ENCODE measurements at places on chromosomes 12 and 14. TPM values are rescaled to one million over a fixed set of nuclear protein-coding genes. Genes with fewer than 3 reads are reported as not detected.
A peak's percentile ranks its signal among the peaks of the same experiment; 100 is the strongest.

DNA sequence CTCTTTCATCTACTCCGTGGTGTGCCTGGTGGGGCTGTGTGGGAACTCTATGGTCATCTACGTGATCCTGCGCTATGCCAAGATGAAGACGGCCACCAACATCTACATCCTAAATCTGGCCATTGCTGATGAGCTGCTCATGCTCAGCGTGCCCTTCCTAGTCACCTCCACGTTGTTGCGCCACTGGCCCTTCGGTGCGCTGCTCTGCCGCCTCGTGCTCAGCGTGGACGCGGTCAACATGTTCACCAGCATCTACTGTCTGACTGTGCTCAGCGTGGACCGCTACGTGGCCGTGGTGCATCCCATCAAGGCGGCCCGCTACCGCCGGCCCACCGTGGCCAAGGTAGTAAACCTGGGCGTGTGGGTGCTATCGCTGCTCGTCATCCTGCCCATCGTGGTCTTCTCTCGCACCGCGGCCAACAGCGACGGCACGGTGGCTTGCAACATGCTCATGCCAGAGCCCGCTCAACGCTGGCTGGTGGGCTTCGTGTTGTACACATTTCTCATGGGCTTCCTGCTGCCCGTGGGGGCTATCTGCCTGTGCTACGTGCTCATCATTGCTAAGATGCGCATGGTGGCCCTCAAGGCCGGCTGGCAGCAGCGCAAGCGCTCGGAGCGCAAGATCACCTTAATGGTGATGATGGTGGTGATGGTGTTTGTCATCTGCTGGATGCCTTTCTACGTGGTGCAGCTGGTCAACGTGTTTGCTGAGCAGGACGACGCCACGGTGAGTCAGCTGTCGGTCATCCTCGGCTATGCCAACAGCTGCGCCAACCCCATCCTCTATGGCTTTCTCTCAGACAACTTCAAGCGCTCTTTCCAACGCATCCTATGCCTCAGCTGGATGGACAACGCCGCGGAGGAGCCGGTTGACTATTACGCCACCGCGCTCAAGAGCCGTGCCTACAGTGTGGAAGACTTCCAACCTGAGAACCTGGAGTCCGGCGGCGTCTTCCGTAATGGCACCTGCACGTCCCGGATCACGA lies 2.2 kb downstream of the SSTR1 start:
- peak overlapping the region; percentile 87 for H3K4me3 ChIP-seq
- no peak for DNase-seq
- peak overlapping the region; percentile 19 for H3K27ac ChIP-seq
- H3K36me3 ChIP-seq = peaks cover 5% of the 10 kb centered on the region

DNA sequence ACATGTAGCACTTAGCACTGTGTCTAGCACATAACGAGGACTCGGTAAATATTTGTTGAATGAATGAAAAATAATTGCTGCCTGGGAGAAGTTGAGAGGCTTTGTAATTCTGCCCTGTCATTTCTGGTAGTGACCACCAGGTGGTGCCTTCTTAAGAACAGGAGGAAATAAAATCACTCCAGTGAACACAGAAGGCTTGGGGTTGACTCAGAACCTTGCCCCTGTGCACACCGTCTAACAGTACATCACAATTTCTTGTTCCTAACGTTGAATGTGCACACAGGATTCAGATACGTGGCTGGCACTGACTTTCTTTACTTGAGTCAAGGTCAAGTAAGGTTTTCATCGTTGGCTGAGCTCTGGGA lies 91.8 kb downstream of the RGS6 start:
- H3K36me3 ChIP-seq = no peaks in the 10 kb centered on the region
- H3K27ac ChIP-seq = peak overlapping the region; percentile 31
- H3K4me3 ChIP-seq = no peak overlapping the region
- peaks cover 18% of the 10 kb centered on the region for H3K27me3 ChIP-seq

DNA sequence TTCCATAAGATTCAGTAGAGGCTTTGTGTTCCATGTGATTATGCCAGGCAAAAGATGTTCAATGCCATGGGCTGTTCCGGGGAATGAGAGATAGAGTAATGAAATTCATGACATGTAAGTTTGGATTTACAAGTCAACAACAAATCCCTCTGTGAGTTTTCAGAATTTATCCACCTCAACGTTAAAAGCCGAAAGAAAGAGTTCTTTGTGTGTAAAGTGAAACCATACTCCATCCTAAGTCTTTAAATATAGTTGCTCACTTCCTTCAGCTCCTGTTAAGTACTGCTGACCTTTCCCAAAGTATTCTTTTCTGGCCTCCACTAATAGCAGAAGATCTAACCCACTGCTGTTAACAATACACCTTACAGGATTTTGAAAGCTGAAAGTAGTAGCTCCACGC lies 190.0 kb downstream of the TMX1 start:
- H3K27me3 ChIP-seq = no peaks in the 10 kb centered on the region
- H3K4me3 ChIP-seq = no peak overlapping the region
- H3K27ac ChIP-seq = peak overlapping the region; percentile 13
- no peaks in the 10 kb centered on the region for H3K36me3 ChIP-seq
- peaks cover 31% of the 10 kb centered on the region for H3K4me1 ChIP-seq

- peaks cover 25% of the 10 kb centered on the region for H3K36me3 ChIP-seq
- H3K27me3 ChIP-seq = no peaks in the 10 kb centered on the region
- no peak overlapping the region for H3K4me3 ChIP-seq
- DNase-seq = no peak
Observed at GRCh38 chr12:57193706-57194245, 22.8 kb upstream of the NXPH4 start.

- H3K27ac ChIP-seq = no peak overlapping the region
- H3K36me3 ChIP-seq = no peaks in the 10 kb centered on the region
- H3K4me3 ChIP-seq = no peak overlapping the region
Observed at GRCh38 chr12:46269429-46270241, 792 bp upstream of the SLC38A1 start.

DNA sequence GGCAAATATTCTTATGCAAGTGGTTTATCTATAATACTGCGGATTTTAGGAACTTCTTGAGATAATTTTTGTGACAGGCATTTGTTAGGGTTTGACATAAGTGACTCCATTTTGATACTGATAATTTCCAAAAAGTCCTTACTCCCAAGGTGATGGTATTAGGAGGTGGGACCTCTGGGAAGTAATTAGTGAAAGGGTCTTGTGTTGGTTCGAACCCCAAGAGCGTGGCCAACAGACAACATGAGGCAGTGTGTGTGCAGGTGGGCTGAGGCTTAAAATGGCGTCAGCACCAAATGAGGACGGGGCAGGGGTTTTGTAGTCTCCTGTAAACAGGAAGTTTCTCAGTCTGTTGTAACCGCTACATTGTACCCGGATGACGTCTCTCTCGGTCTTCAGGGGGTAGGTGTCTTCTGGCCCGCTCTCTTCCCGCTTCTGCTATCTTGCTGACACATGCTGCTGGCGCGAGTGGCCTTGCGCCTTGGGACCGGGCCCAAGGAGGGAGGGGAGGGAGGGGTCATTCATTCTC lies 1.7 kb upstream of the C12orf43 start:
- no peaks in the 10 kb centered on the region for H3K36me3 ChIP-seq
- no peak for DNase-seq
- H3K4me1 ChIP-seq = peaks cover 15% of the 10 kb centered on the region
- H3K27ac ChIP-seq = no peak overlapping the region
- H3K4me3 ChIP-seq = no peak overlapping the region

DNA sequence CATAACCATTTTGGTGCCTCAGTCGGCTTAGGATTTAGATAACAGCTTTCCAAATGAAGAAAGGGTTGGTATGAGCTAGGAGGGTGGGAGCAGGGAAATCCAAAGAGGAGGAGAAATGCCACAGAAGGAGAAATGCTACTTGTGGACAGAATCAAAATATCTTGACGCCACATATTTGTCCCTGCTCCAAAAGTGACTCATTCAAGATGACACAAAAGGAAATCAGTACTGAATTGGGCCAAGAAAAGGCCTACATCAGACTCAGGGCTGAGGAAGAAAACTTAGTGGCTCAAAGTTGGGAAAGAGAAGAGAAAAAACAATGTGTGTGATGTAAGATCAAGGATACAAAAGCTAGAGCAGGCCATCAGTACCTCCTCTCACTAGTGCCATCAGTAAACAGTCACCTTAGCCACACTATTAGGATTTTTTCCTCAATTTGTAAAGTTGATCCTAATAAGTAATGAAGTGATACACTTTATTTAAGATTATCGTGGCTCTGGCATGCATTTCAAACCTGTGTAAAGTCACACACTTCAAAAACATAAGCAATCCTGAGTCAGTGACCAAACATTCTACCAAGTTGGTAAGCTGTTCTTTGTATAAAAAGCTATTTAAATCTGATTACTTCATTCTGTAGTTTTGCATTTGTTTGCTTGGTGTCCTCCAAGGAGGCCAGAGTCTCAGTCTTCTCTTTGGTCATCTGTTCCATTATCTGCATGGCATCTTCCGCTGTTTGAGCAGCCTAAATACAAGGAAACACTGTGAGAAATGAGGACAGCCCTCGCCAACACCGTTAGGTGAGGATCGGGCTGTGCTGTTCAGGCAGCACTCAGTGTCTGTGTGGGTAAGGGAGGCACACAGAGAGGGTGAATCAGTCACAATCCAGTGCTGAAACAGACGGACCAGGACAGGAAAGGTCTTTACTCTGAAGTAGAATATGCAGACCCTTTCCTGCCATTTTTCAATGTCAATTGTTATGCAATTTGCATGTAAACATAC lies 52.6 kb upstream of the VPS33A start:
- H3K4me1 ChIP-seq = no peaks in the 10 kb centered on the region
- peaks cover 11% of the 10 kb centered on the region for H3K36me3 ChIP-seq
- H3K4me3 ChIP-seq = no peak overlapping the region
- no peak for DNase-seq
- no peak overlapping the region for H3K27ac ChIP-seq

The C3AR1 gene
- not detected for total RNA-seq

The CLEC9A gene
- not detected for total RNA-seq

The BCL2L14 gene
- 3.3 TPM for total RNA-seq

The OLR1 gene
- 2.8 TPM for total RNA-seq

All from type B pancreatic cell (in vitro differentiated cells).